ENCODE measurements at places on chromosomes 5 and 9.
A peak's percentile ranks its signal among the peaks of the same experiment; 100 is the strongest.

- no peak for DNase-seq
These were observed 17.9 kb downstream of the HSD17B4 start for GRCh38 chr5:119470105-119470763.

GRCh38 chr5:149410721-149411432 lies 31.8 kb upstream of the IL17B start:
- DNase-seq, result no peak

DNA sequence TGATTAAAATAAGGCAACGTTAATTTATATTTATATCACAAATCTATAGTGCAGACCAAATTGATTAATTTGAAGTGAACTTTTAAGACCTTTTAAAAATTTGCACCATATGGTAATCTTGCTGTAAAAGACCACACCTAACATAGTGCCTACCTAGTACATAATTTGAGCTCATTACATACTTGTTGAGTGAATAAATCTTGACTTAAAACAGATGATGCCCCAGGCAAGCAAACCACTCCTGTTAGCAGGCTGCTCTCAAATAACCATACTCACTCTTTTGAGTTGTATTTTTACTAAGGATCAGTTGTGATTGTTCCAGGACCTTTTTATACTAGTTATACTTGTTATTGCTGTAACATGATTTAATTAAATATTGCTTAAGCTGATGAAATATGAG lies 27.2 kb downstream of the CMYA5 start:
- DNase-seq, result no peak

DNA sequence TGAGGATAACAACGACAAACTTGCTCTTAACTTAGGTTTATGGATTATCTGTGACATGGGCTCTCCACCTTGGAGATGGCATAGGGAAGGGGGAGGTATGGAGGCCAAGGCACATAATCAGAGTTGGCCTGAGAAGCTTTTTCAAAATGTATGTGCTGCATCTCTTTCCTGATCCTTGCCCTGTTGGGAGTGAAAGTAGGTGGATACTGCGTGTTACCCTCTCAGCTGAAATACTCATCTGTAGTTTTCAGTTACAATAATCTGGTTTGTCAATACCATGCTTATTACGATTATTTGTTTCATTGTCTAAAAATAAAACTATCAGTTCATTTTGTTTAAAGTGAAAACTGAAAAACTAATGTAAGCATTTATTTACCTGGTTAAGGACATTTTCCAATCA lies 86.7 kb downstream of the SLC44A1 start:
- no peak for DNase-seq

DNA sequence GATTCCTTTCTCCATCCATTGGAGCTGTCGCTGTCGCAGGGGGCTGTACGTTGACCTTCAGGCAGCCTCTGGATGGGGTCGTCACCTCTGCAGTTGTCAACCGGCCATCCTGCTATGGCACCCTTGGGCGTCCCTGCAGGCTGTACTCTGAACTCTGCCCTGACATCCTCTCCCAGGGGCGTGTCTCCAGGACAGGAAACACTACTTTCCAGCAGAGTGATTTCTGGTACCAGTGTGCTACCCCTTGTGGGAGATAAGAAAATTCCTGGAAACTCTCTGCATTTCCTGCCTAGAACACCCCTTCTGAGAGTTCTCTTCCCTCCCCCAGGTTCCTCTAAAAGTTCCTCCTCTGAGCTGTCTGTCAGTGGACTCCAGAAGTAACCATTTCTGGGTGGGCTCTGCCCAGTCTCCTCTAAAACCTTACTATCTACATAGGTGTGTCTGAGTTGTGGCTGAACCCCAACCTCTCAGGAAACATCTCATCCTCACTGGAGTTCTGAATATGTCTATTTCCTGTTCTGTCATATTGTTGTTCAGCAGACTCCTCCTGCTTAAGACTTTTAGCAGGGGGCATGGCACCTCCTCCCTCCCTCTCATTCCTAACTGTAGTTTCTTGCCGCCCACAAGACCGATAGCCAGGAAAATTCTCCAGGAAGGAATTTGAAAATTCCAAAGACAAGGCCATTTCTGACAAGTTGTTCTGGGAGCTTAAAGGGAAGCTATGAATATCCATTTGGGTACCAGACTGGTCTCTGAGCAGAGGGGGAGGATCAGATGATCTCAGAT lies 145.3 kb upstream of the RASEF start:
- DNase-seq, result no peak

GRCh38 chr5:111697881-111698757 lies 58.9 kb downstream of the NREP start:
- no peak for DNase-seq

GRCh38 chr5:75524071-75524470 lies 12.4 kb downstream of the POLK start:
- no peak for DNase-seq

DNA sequence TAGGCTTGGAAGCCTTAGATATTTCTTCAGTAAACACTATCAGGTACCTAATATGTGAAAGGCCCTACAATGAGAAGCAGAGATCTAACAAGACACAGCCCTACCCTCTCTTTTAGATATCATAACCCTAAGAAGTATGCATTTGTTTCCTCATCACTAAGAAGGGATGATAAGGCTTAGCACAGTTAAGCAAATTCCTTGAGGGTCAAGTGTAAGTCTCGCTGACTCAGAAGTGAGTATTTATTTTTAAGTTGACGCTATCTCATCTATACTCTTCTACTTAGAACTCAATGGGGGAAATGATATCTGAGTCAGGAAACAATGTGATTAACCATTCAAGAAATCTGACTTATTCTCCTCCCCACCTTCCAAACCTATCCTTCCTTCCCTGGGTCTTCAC lies 149.7 kb downstream of the ESM1 start:
- no peak for DNase-seq

DNA sequence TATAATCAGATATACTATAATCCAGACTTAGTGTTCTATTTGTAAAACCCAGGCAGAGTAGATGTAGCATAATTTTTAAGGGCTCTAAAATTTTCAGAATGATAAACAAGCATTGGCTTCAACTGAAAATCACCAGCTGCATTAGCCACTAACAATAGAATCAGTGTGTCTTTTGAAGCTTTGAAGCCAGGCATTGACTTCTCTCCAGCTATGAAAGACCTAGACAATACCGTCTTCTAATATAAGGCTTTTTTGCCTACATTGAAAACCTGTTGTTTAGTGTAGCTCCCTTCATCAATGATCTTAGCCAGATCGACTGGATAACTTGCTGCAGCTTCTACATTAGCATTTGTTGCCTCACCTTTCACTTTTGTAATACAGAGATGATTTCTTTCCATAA lies 1877.3 kb upstream of the ACO1 start:
- DNase-seq, result no peak

DNA sequence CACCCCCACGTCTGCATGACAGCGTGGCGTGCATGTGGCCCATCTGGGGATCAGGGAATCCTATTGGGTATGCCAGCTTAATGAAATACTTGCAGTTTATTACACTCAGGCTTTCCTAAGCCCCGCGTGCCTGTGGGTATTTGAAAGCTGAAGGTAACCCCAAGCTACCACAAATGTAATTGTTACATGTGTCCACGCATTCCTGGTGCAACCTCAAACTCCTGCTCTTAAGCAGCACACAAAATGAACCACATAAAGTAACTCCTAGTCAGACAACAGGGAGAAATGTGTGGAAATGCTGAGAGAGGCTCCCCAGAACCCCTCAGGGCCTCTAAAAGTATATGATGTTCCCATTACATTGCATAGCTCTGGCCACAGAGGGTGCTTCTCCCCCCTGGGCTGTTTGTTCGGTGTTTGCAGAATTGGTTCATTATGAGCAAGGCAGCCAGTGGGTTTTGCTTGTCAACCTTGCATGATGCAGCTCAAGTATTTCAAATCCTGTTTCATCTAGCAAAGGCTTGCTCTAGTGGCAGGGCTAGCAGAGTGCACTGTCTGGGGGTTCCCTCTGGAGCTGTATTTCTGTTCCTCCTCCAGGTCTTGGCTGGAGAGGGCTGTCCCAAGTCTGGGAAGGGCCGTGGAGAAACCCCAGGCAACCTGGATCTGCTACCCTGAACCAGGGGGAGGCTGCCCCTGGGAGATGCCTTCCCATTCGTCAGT lies 1.8 kb upstream of the DCANP1 start:
- no peak for DNase-seq

GRCh38 chr5:91030521-91031401 lies 352.4 kb downstream of the ARRDC3 start:
- no peak for DNase-seq

- no peak for DNase-seq
These were observed 213.3 kb downstream of the TSSK1B start for GRCh38 chr5:113221294-113222176.

DNA sequence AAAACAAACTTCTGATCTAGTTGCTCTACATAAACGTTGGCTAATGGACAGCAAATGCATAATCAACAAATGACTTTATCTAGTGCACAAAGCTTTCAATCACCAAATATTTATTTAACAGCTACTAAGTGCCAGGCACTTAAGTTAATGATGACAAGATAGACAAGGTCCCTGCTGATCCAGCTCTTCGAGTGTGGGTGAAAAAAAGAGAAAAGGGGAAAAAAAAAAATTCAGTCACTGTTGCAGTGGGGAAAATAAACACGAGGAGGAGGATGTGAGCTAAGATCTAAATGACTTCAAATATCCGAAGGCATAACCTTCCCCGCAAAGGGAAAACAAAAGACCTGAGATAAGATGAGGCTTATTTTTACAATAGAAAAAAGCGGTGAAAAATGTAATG lies 9.6 kb downstream of the PSIP1 start:
- DNase-seq, result peak; percentile 65

GRCh38 chr9:94952565-94953373 lies 226.3 kb downstream of the AOPEP start:
- no peak for DNase-seq

DNA sequence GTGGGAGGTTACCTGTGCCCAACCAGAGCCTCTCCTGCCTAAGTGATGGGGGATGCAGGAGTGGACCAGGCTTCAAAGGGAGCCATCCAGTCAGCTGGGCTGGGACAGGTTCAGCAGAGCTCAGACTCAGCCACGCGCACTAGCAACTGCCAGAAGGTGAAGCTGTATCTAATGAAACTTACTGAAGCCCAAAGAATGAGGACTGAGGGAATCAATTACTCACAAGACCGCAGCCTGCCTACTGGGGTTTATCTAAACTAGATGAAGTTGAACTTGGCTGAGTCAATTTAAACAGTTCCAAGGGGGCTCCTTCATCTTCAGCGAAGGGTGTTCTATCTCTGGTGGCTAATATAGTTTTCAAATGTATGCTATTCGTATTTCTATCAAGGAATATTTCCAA lies 11.4 kb downstream of the HAND1 start:
- DNase-seq, result no peak

- DNase-seq, result no peak
These were observed 134.7 kb downstream of the SLC1A3 start for GRCh38 chr5:36741128-36741527.

GRCh38 chr9:27276193-27277030 lies 20.5 kb downstream of the EQTN start:
- DNase-seq, result peak; percentile 68

- DNase-seq, result no peak
These were observed 14.2 kb upstream of the RALGDS start for GRCh38 chr9:133135146-133135745.

GRCh38 chr9:112301420-112301819 lies 32.0 kb downstream of the PTBP3 start:
- DNase-seq, result no peak

DNA sequence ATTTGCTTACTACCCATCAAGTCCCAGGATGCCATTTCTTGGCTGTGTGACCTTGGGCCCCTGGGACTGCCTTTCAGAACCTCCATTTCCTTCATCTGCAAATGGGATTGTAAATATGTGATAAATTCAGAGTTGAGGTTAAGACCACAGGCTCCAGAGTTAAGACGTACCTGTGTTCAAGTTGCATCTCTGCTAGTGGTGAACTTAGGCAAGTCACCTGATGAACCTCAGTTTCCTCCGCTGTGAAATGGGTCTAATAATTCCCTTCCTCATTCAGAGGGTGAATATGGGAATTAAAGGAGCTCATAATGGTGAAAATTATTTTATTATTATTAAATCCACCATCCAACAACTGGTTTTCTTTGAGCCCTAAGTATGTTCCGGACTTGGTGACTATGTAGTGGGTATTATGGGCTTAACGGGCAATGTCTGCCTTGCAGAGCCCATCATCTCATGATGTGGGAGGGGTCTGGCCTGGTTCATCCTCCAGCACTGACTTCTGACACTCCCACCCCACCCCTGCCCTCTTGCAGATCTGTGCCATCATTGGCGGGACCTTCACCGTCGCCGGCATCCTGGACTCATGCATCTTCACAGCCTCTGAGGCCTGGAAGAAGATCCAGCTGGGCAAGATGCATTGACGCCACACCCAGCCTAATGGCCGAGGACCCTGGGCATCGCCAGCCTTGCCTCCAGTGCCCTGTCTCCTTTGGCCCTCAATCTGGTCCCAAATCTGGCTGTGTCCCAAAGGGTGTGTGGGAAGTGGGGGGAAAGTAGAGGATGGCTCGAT lies 8.9 kb upstream of the RPL26L1 start:
- DNase-seq, result no peak

DNA sequence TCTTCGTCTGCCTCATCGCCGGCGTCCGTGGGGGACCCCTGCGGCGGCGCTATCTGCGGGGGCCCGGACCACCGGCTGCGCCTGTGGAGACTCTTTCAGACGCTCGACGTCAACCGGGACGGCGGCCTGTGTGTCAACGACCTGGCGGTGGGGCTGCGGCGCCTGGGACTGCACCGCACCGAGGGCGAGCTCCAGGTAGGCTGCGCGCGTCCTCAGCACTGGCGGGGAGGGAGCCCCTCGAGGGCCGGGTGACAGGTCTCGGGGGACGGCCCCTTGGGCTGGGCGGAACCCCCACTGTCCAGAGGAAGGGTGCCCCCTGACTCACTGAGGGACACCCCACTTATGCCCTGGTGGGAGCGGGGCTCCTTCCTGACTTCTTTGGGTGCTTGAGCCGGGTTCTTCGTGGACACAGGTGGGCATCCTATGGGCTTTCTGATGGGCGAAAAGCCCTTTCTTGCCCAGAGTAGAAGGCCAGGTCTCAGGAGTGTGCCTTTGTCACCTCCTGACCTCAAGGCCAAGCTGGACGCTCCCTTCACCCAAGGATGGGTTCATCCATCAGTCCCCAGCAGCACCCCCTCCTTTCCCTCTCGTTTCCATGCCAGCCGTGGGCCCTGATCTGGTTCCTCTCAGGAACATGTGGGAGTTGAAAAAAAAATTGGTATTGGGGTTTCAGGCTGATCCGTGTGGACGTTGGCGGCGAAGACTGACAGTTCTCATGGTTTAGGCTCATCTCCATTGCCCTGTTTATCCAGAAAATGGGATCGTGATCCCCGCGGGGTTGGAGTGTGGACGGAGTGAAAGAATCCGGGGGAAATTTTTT lies 564 bp downstream of the SLC25A25 start:
- DNase-seq, result no peak

DNA sequence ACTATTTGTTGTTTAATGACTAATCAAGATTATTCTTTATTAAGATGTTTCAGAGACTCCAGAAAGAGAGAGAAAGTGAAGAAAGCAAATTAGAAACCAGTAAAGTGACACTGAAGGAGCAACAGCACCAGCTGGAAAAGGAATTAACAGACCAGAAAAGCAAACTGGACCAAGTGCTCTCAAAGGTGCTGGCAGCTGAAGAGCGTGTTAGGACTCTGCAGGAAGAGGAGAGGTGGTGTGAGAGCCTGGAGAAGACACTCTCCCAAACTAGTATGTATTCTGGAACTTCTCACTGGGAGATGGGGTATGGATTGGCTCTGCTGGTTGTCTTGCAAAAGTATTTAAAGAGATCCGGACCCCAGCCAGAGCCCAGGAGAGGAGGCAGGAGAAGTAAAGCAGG lies 33.6 kb downstream of the RAB14 start:
- DNase-seq, result no peak

Data from NCI-H2081 treated with DMSO at 0.1 percent for 48 hours (cell line).